Jurkat, Clone E6-1 (cell line): ENCODE measurements at places on chromosomes 5 and 9.

DNA sequence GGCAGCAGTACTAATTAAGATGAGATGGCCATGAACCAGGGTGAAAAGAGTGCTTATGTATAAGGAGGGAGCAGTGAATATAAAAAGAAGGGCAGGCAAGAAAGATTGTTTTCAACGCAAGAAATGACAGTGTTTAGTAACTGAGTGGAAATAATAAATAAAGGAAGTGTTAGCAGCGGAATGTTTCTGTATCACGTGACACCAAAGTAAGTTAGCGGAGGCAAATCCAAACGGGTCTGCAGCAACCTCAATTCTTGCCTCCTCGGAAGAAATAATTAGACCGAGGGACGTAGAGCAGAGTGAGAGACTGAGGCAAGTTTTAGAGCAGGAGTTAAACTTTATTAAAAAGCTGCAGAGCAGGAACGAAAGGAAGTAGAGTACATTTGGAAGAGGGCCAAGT, 15.4 kb upstream of the GAS1 start:
- no peak for DNase-seq

DNA sequence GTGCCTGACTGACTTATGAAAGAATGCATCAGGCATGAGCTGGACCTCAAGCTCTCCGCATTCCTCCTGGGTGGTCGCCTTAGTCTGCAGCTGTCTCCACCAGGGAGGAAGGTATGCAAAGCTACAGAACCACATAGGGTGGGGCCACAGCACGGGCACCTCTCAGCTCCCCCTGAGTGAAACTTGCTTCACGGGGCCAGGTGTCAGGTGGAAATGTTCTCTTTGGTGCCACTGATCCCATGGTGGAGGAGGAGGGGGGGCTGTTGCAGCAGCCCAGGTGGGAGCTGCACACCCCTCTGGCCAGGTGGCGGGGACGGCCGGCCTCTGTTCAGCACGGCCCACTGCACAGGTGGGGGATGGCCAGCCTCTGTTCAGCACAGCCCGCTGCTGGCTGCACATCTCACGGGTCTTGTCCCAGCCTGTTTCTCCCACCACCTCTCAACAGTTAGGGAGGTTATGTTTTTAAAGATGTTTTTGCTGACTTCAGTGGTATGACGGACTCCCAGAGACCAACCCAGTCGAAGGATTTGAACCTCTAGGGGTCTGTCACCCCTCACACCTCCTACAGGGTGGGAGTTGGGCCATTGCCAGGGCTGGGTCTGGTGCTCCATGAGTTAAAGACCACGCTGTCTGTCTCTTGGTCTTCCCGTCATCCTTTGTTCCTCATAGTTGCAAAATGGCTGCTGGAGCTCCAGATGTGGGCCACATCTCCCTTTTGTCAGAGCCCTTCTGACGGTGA, 34.3 kb downstream of the MRPL36 start:
- no peak for DNase-seq

DNA sequence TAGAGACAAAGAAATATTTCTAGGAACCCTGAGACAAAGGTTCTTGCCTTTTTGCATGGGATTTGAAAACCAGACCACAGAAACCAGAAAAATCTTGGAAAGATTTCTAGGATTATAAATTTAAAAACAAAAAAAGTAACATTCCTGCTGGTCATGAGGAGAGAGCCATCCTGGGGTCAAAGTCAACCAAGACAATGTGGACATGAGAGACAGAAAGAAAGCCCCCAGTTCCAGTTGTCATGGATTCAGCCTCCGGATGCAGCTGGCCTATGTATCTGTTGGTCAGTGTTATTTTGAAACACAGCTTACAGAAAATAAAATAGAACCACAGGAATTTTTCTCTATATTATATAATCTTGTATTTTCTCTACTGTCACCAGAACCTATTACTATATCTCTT, 24.4 kb upstream of the RGMB start:
- DNase-seq: no peak

GRCh38 chr5:136076881-136077445, 48.2 kb downstream of the TGFBI start:
- no peak for DNase-seq

DNA sequence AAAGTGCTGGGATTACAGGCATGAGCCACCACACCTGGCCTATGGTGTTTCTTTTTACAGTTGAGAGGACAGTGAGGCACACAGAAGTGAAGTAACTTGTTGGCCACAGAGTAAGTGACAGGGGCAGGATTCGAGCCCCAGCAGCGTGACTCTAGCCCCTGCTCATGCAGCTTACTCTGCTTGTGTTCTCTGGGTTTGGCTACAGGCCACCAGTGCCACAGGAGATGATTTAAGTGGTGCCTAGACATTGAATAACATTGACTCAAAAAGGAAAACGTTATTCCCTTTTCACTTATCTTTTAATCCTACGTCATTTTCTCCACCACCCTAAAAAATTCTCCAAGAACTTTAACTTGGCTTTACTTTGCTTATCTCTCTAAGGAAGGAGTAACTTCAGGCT, 61.4 kb downstream of the SNX24 start:
- DNase-seq: no peak

DNA sequence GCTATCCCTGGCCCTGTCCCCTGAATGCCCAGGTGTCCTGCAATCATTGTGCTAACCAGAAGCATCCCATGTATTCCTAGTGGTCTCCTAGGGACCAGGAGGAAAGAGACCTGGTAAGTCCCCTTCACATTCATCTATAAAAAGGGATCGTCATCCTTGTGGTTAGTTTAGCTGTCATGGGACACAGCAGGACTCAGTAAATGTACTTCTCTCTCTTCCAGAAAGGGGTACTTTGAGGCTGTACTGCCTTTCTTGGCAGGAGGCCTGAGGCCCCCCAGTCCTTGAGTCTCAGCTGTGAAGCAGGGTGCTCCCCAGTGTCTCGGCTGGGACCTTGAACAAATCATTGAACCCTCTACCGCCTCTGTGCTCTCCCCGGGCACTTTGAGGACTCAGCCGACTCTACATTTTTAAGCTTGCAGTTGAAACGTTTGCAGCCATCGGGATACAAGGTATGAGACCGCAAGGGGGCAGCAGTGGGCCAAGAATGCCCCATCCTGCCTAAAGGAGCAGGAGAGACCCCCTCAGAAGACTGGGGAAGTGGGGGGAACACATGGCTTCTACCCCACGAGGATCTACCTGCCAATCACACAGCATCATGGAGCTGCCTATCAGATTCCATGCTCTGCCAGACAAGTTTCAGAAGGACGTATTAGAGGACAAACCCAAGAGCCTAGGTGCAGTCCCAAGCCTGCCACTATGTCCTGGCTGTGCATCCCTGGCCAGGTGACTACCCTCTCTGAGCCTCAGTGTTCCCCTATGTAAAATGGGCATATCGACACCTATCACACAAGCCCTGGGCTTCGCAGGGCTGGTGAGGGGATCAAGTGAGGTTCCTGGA, 2.4 kb upstream of the PHYKPL start:
- DNase-seq: peak; percentile 75

DNA sequence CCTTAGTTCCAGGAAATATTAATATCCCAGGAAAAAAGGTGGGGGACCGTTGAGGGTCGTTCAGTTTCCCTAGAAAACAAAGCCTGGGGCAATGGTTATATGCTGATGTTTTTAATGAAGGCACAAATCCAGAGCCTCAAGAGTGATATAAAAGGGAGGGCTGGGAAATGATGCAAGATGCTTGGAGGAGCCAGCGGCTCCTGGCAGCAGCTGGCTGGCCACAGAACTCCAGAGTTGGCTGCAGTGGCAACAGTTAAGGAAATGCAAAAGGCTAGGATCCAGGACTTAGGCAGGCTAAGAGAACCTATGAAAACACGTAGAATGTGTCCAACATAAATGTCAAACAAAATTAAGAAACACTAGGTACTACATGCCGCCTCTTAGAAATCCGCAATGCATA, 31.0 kb upstream of the B4GALT1 start:
- DNase-seq: no peak
